ENCODE measurements at places on chromosomes 6 and 20.
A peak's percentile ranks its signal among the peaks of the same experiment; 100 is the strongest.

GRCh38 chr6:148463671-148464070 lies 121.0 kb downstream of the SASH1 start:
- no peaks in the 10 kb centered on the region for H3K36me3 ChIP-seq

DNA sequence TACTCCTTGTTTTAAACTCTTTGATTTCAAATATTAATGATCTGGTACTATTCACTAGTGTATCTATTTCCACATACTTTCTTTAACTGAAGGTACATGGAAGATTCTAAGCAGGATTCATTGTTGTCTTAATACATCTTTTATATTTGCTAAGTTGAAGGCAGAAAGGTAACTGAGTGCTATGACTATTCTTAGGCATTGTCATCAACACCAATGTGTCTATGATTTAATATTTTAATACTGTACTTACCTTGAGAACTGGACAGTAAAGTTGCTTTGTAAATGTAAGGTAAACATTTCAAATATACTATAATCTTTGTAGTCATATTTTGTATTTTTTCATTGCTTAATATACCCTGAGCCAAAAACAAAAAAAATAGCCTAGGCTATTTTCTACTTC lies 8.9 kb upstream of the BTBD9 start:
- no peaks in the 10 kb centered on the region for H3K4me1 ChIP-seq
- no peak overlapping the region for H3K4me3 ChIP-seq
- no peak for DNase-seq
- H3K27me3 ChIP-seq: no peaks in the 10 kb centered on the region

- no peaks in the 10 kb centered on the region for H3K36me3 ChIP-seq
- no peak overlapping the region for H3K4me3 ChIP-seq
- no peaks in the 10 kb centered on the region for H3K4me1 ChIP-seq
- no peak overlapping the region for H3K27ac ChIP-seq
These were observed 955.2 kb upstream of the EYS start for GRCh38 chr6:66662196-66662595.

DNA sequence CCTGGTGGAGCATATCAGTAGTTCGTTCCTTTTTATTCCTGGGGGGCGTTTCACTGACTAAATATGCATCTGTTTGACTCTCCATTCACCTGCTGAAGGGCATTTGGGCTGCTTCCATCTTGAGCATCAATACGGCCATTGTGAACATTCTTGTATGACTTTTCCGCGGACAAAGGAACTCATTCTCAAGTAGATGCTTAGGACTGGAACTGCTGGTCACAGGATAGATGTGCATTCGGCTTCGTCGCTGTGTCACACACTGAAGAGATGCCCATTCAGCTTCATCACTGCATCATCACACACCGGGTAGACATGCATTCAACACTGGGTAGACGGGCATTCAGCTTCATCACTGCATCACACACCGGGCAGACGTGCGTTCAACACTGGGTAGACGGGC lies 95.3 kb downstream of the TAF4 start:
- H3K27me3 ChIP-seq: no peaks in the 10 kb centered on the region
- peaks cover 5% of the 10 kb centered on the region for H3K36me3 ChIP-seq

GRCh38 chr6:152532556-152533422 lies 104.4 kb downstream of the SYNE1 start:
- H3K36me3 ChIP-seq: no peaks in the 10 kb centered on the region
- no peak overlapping the region for H3K27ac ChIP-seq
- DNase-seq: no peak

DNA sequence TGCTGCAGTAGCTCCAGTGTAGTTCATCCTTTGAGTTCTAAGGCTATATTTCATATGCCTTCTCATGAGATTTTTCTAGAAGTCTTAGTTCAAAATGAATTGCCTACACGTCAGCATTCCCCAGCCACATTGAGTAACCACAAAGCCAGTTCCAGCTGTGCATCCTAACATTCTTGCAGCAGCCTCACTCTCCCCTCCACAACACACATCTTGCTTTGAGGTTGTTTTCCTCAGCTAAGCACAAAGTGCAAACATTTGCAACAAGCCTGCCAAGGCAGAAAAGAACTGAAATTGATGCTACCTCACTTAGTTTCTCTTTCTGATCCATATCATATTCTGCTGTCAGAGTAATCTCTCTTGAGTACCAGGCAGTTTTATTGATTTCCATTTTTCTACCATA lies 160.7 kb upstream of the KCNQ5 start:
- no peaks in the 10 kb centered on the region for H3K36me3 ChIP-seq
- H3K27me3 ChIP-seq: no peaks in the 10 kb centered on the region
- no peaks in the 10 kb centered on the region for H3K4me1 ChIP-seq

- H3K27ac ChIP-seq: no peak overlapping the region
- peak overlapping the region; percentile 63 for H3K4me3 ChIP-seq
- no peaks in the 10 kb centered on the region for H3K27me3 ChIP-seq
- no peaks in the 10 kb centered on the region for H3K36me3 ChIP-seq
- DNase-seq: no peak
These were observed 982 bp downstream of the HECA start for GRCh38 chr6:139135578-139136545.

DNA sequence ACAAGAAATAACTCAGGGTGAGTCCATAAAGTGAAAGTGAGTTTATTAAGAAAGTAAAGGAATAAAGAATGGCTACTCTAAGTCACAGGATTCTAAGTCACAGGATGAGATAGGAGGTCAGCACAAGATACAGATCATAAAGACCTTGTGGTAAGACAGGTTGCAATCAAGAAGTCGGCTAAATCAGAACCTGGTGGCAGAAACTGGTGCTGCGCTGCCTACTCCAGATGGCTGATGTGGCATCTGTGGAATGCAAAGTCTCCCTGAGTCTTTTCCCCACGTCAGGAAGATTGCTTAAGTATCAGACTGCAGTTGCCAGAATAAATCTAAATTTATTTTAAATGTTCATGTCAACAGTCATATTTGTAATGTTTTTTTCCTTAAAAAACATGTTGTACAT lies 10.7 kb upstream of the KCNK15 start:
- no peaks in the 10 kb centered on the region for H3K4me1 ChIP-seq
- no peak for DNase-seq
- H3K4me3 ChIP-seq: no peak overlapping the region
- no peaks in the 10 kb centered on the region for H3K36me3 ChIP-seq
- peaks cover 2% of the 10 kb centered on the region for H3K27me3 ChIP-seq
- H3K27ac ChIP-seq: no peak overlapping the region

DNA sequence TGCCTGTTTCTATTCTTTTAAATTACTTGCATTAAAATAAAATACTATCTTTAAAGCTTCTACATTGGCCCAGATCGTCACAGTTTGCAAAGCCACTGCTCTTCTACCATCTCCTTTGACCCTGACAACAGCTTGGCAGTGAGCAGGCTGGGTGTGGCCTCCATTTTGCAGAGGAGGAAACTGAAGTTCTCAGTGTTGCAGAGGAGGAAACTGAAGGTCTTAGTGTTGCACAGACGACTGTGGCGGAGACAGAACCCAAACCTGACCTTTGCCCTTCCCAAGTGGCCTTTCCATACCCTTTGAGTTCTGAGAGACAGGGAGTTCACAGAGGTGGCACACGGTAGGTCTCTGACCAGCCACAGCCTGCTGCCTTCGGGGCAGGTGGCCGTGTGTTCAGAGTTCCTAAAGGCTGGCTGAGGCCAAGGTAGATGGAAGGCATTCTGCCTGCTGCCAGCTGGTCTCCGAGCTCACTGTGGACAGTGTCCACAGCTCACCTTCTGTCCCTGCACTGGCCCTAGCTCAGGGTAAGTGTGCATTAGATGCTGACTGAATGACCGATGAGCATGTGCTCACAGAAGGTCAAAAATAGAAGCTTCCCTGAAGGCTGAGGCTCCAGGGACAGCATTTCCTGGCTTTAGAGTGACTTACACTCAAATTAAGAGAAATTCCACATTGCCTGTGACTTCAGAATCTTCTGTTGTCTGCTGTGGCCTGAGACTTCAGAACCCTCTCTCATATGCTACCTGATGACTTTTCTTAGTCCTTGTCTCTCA lies 113.5 kb upstream of the SLC24A3 start:
- H3K36me3 ChIP-seq: no peaks in the 10 kb centered on the region
- H3K4me1 ChIP-seq: peaks cover 10% of the 10 kb centered on the region
- H3K27ac ChIP-seq: no peak overlapping the region
- H3K4me3 ChIP-seq: no peak overlapping the region
- DNase-seq: no peak

GRCh38 chr20:10806539-10806938 lies 132.7 kb upstream of the JAG1 start:
- H3K36me3 ChIP-seq: no peaks in the 10 kb centered on the region
- H3K4me3 ChIP-seq: no peak overlapping the region
- no peak for DNase-seq
- H3K27ac ChIP-seq: no peak overlapping the region
- no peaks in the 10 kb centered on the region for H3K27me3 ChIP-seq
